ENCODE measurements at places on chromosomes 12 and 14.

GRCh38 chr12:96670334-96670899 lies 181.0 kb downstream of the CFAP54 start:
- DNase-seq: no peak

- DNase-seq: no peak
Observed at GRCh38 chr14:92717571-92718042, 30.8 kb downstream of the LGMN start.

DNA sequence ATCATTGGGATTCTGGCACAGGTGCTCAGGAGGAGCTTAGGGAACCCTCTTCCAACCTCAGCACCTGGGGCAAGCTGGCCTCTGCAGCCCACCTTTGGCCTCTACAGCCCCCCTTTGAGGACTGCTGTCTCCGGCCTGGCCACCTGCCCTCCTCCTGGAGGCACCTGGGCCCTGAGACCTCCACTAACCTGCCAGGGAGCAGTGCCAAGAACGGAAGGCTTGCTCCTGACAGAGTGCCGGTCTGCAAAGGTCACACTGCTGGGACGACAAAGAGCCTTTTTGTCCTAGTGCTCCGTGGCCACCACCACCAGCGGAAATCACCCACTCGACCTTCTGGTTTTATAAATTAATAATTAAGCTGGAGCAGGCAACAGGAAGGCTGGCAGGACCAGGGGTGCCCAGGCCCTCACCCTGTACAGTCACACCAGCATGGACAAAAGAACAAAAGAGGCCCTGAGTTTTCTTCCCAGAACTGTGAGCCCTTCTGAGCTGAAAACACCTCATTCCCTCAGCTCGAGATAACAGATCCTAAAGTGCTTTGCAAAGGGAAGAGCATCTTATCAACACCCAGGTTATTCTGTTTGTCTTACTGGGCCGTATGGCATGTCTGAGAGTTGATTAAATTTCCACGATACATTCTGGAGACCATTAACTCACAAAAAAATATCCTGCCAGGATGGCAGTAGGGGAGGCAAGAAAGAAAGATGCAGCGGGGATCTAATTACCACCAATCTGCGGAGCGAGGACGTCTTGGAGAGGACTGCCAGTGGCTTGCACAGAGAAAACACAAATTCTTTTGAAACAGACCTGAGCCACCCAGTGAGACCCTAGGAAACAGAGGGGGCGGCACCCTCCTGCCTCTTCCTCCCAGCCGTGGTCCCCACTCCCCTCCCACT lies 8.2 kb downstream of the TESC start:
- no peak for DNase-seq

DNA sequence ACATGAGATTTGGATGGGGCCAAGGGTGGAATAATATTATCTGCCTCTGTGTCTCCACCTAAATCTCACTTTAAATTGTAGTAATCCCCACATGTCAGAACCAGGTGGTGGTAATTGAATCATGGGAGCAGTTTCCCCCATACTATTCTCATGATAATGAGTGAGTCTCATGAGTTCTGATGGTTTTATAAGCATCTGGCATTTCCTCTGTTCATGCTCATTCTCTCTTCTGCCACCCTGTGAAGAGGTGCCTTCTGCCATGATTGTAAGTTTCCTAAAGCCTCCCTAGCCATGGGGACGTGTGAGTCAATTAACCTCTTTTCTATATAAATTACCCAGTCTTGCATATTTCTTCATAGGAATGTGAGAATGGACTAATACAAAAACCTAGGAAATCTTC lies 29.9 kb downstream of the TSPAN19 start:
- no peak for DNase-seq

- peak; percentile 9 for DNase-seq
Observed at GRCh38 chr14:100221533-100222223, 17.3 kb upstream of the YY1 start.

DNA sequence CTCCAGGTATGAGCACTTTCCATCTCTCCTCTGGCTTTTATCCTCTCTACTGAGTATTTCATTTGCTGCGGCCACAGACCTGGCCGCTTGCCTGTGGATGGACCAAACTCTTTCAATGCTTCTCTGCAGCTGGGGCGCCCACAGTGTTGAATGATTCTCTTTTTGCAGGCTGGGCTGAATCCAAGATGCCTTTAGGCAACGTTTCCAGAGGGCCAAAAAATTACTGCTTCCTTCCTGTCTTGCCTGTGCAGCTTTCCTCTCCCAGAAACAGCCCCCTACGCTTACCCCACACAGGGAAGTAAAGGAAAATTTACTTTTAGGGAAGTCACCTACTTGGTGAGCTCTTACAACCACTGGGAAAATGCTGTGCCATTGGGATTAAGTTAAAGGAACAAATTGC lies 55.6 kb upstream of the JDP2 start:
- DNase-seq: no peak

GRCh38 chr14:72902801-72903530 lies 9.1 kb upstream of the DPF3 start:
- no peak for DNase-seq

DNA sequence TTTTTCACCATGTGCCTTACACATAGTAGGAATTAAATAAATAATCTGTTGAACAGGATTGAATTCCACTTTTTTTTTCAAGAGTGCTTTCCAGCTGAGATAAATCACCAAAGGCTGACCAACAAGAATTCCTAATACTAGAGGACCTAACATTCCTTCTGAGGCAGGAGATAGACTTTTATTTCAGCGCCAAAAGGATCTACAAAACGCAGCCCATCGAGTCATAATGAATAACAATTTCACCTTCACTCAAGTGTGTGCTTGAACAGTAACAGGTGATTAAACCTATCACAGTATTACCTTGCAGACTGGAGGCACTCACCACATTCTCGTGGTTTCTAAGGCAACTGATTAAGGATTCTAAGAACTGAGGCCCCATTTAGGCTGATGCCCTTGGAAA lies 224.3 kb upstream of the ATP2B1 start:
- no peak for DNase-seq

DNA sequence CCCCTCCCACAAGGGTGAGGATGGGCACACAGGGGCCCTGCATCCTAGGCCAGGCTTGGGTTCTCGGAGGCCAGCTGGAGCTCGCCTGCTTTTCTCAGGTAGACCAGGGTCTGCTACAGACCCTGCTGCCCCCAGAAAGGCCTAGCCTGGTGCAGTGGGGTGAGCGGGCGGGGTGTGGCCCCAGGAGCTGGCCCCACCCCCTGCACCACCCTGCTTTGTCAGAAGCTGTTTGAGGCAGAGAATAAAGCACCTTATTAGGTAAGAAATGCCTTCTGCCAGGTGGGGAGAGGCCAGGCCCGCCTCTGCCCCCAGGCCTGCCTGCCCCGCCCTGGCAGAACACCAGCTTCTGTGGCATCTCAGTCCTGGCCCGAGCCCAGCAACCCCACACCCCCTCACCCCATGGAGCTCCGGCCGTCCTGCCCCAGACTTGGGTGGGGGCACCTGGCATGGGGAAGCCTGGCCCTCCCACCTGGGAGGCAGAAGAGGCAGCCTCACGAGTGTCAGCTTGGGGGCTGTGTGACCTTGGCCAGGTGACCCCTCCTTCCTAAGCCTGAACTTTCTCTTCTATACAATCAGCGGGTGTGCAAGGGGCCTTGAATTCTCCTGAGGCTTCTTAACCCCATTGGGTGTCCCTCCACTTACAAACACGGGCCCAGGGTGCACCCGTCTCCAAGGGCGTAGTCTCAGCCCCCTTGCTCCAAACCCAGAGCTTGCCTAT lies 43.2 kb downstream of the KRT80 start:
- DNase-seq: no peak

- DNase-seq: no peak
Observed at GRCh38 chr12:9781360-9781759, 20.7 kb upstream of the CD69 start.

GRCh38 chr12:66036317-66036716 lies 94.2 kb downstream of the LLPH start:
- DNase-seq: peak; percentile 85

- DNase-seq: no peak
Observed at GRCh38 chr14:103126088-103126872, 3.0 kb downstream of the TNFAIP2 start.

DNA sequence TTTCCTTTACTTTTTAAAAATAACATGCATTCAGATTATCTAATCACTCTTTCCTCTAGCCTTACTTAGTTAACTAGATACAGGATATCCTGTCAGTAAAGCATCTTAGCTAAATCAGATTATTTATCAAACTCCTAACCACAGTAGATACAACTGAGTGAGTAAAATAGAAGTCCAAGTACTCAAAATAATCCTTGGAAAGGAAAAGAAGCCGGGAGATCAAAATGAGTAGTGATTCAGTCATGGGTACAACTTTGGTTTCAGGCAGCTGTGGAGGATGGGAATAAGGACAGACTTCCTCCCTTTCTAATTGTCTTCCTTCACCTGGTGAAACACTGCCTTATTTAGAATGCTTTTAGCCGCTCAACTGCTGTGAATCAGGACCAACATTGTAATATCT lies 29.4 kb downstream of the GNG2 start:
- no peak for DNase-seq

- no peak for DNase-seq
Observed at GRCh38 chr14:70422538-70422937, 5.6 kb upstream of the SYNJ2BP start.

DNA sequence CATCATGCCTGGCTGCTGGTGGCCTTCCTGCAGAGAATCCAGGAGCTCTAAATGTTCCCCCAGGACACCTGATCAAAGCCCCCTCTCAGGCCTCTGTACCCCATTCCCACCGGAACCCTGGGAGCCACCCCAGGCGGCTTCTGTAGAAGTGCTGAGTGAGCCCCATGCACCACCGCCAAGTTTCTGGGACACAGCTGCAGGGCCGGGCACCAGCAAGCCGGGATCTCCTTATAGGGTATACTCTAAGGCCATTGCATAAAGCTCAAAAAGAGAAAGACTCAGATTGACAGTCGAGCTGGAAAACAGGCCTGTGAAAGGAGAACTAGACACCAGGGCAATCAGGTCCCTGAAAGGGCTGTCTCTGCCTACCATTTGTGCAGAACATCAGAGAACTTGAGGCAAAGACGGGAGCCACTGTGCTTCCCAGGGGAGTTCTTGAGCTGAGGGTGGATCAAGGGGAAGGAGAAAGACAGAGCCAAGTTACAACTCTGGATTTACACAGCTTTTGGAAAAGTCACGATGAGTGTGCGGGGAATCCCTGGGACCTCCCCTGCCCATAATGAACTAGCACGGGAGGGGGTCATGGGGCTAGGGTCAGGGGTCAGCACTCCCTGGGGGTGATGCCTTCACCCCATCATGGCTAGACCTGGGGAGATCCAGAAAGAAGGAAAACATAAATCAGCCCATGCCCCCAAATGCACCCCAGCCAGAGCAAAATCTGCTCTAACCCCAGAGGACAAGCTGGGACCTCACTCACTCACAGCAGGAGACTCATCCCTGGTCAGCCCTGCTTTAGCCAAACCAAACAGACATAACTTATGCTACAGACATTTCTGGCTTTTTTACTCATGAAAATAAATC lies 51.1 kb downstream of the ITPK1 start:
- no peak for DNase-seq

GRCh38 chr14:104512771-104513640 lies 66.6 kb upstream of the C14orf180 start:
- no peak for DNase-seq
